ENCODE measurements at places on chromosomes 3 and 15.

GRCh38 chr3:177196456-177197040 is 734 bp downstream of the TBL1XR1 start:
- peak; percentile 70 for DNase-seq

GRCh38 chr3:129911261-129911861 is 17.9 kb upstream of the TMCC1 start:
- DNase-seq, result no peak

DNA sequence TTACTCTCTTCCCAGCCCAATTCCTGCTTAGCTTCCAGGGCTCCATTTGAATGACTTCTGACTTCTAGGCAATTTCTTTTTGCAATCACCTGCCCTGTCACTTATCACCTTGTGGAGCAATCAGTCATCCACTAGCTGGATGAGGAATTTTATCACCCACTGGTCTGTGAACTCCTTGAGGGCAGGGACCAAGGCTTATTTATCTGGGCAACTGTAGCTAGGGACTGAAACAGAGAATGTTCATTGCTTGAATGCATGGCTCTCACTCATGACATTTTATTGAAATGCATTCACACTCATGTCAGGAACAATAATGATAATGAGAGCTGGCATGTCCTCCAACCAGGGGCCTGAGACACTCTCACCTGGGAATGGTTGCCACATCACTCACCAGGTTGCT is 15.5 kb downstream of the TNFAIP8L3 start:
- DNase-seq, result no peak

- no peak for DNase-seq
Measured at GRCh38 chr3:122268257-122269024, 56.6 kb upstream of the CSTA start.

GRCh38 chr3:129282727-129283327 is 4.2 kb downstream of the HMCES start:
- DNase-seq, result no peak

DNA sequence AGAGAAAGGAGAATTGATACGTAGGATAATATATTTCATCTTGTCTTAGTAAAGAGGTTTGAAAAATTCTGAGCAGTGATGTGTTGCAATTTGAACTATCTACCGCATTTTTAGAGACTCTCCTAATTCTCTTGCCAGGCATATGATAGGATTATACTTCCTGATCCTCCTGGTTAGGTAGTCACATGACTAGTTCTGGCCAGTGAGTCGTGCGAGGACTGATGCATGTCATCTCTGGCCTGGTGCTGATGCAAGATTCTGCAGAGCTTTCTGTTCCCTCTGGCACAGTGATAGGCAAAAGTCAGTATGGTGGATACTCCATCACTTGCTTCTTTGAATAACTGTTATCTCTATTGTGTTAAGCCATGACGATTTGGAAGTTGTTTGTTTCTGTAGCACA is 277.6 kb upstream of the NAALADL2 start:
- DNase-seq, result no peak

GRCh38 chr3:127389913-127390312 is 102.1 kb upstream of the PRR20G start:
- no peak for DNase-seq

DNA sequence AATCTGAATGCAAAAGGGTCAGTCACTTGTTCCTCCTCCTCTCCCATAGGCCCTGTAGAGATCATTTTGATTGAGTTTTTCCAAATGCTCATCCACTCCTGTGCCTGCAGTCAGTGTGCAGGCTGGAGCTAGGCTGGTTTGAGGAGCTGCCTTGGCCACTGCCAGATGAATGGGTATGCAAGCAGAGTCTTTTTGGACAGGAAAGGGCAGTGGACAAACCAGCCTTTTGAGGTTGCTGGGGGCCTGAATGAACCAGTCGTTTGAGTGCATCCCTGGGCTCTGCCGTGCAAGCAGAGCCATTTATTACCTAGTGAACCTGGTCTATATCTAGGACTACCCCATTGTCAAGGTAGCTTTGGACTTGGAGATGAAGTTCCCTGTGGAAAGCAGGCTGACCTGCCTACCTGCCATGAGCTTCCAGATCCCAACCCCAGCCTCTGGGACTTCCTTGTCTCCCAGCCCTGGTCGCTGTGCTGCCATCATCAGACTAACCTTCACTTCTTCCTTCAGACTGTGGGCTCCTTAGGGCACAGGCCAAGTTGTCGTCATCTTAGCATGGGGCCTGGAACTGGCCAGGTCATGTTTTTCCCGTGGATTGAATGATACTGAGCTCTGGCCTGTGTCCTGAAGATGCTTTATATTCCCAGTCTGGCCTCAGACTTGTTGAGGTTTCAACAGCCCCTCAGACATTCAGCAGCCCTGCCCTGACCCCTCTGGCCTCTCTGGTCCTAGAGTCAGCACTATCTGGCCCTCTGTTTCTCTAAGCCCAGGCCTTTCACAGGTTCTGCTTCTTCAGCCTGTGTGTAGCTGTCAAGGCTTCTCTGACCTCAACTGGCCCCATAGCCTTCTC is 55.5 kb upstream of the PRR23C start:
- DNase-seq, result peak; percentile 50

- no peak for DNase-seq
Measured at GRCh38 chr15:73696641-73697001, 12.4 kb downstream of the CD276 start.

- DNase-seq, result no peak
Measured at GRCh38 chr3:22981861-22982260, 221.3 kb upstream of the UBE2E2 start.

- DNase-seq, result no peak
Measured at GRCh38 chr3:33732394-33732793, 14.3 kb upstream of the CLASP2 start.

DNA sequence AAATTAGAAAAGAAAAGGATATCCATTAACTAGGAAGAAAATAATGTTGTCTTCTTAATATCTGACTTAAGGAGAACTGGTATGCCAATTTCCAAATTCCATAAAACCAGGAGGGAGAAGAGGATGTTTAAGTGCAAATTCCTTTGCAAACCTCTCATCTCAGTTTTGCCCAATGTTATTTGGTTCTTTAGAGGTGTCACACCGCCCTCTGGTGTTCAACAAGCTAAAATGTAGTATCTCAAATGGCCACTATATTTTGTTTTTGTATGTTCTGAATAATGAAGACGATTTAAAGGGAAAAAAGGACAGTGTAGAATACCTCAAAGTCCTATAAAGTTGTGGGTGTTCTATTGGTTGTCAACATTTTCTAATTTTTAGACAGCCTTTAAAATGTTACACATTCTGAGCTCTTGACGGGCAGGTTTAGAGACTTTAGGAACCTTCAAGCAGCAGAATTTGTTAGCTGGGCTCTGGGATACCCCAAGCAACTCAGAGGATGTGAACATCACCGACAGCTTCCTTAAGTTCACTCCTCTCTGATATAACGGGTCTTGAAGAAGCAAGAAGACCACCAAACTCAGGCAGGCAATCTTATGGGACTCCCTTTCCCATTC is 458.3 kb downstream of the MFSD1 start:
- no peak for DNase-seq

DNA sequence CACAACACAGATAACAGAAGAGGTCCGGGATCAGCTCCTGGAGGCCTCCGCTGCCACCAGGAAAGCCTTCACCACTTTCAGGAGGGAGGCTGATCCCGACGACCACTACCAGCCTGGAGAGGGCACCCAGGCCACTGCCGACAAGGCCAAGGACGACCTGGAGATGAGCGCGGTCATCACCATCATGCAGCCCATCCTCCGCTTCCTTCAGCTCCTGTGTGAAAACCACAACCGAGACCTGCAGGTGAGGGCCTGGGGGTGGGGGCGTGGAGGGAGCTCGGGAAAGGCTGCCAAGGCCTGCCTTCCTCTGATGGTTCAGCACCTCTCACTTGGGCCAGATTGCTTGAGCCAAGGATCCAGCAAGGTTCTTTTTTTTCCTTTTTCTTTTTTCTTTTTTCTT is 210.7 kb upstream of the BHLHE40 start:
- DNase-seq, result no peak

- DNase-seq, result no peak
Measured at GRCh38 chr15:45594319-45594718, 7.1 kb downstream of the BLOC1S6 start.

GRCh38 chr3:129705274-129705673 is 98.8 kb upstream of the PLXND1 start:
- DNase-seq, result no peak

DNA sequence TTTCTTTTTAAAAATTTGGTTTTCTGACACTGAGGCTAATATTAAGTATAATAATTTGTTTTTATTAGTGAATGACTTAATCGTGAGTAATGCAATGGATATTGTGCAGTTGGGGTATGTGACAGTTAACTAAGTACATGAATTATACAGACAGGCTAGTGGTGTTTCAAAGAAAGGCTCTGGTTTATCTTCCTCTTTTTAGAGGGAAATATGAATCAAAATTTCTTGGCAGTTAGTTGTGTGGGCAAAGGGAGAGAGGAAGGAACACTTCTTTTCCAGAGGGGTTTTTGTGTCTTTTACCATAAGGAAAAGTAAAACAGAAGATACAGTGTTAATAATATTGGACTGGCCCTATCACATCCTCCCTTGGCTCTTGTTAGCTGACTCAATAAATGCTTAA is 2.7 kb downstream of the ZNF654 start:
- DNase-seq, result no peak

DNA sequence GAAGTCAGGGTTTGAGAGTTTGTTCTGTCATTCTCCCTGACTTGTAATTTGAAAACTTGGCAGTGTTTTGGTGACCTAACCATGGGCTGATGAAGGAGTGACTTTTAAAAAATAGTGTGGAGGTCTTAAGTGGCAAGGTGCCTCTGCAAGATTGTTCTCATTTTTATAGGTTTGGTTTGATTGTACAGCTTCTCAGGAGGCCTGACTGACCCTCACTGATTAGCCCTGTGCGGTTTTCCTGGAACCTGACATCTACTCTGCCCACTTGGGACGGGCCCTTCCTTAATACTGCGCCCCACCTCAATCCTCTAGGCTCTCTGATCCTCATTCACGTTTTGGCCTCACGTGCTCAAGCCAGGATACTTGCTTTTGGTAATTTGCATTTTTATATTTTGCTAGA is 2.8 kb downstream of the UBE2E1 start:
- no peak for DNase-seq

DNA sequence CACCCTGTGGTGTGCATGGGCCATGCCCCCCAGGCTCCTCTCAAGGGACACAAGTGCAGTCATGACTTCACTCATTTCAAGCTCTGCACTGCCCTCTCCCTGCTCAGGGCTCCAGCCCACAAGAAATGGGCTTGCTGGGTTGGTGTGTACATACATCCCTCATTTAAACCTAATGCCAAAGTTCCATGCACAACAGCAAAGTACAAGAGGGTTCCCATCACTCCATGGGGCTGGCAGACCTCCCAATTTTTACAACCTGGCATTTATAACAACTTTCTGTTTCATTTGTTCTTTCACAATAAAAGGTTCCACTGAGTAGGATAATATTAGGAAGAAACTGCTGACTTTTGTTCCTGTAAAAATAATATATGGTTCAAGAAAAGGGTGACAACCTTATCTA is 54.3 kb downstream of the HERC2 start:
- DNase-seq, result no peak

Data from type B pancreatic cell (in vitro differentiated cells).